ENCODE measurements at places on chromosomes 6 and 20.

GRCh38 chr20:59835448-59836395, 97.7 kb downstream of the SYCP2 start:
- DNase-seq: peak; percentile 49

DNA sequence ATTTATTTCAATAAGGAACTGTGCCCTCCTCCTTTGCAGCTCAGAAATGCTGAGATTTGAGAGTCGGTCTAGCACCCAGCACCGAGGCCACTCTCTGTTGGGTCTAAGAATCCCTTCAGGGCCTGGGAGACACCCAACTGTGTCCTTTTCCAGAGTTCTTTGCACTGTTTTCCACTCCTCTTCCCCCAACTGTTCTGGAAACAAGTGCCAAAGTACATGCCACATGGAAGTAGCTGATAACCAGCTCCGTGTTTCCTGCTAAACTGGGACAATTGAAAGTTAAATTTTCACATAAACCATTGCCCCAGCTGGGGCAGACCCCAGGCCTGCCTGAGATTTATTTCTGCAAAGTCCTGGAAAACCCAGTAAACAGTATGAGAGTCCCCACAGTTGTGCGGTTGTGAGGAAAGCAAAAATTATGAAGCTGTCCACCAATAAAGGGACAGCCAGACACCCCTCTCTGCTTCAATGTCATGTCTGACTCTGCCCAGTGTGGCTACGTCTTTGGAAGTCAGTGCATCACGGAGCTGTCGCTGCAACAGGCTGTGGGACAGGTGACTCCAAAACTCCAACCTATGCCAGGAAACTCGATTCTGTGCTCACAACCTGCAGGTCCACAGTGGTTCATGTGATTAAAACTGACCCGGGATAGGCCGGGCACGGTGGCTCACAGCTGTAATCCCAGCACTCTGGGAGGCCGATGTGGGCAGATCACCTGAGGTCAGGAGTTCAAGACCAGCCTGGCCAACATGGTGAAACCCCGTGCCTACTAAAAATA, 178.0 kb upstream of the AFDN start:
- DNase-seq: no peak

DNA sequence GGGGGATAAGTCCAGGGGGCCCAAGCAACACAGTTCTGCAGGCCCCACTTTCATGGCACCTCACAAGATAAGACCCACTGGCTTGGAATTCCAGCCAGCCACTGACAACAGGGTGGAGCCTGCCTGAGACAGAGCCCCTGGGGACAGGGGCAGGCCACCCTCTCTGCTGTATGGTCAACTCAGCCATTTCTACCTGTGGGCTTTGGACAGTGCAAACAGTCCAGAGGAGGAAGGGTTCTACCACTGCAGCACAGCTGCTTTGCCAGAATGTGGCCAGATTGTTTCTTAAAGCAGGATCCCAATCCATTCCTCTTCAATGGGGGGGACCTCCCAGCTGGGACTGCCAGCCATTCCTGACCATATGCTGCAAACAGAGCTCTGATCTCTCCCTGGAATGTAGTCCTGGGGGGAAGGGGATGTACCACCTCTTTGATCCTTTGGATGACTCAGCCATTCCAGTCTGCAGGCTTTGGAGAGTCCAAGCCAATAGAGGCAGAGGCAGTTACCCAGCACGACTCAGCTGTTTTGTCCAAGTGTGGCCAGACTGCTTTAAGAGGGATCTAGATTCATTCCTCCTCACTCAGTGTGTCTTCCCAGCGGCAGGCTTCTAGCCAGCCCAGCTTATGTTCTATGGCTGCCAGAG, 842.2 kb downstream of the EPHA7 start:
- DNase-seq: peak; percentile 93

GRCh38 chr20:46898423-46898822, 3.8 kb downstream of the EYA2 start:
- peak; percentile 58 for DNase-seq

GRCh38 chr6:85362652-85363310, 87.1 kb upstream of the NT5E start:
- DNase-seq: no peak
